ENCODE measurements at places on chromosomes 4 and X.

- DNase-seq = peak; percentile 71
Observed at GRCh38 chr4:139656614-139657486, 8.8 kb upstream of the MGST2 start.

- DNase-seq = no peak
Observed at GRCh38 chr4:2096073-2096609, 37.0 kb downstream of the NAT8L start.

DNA sequence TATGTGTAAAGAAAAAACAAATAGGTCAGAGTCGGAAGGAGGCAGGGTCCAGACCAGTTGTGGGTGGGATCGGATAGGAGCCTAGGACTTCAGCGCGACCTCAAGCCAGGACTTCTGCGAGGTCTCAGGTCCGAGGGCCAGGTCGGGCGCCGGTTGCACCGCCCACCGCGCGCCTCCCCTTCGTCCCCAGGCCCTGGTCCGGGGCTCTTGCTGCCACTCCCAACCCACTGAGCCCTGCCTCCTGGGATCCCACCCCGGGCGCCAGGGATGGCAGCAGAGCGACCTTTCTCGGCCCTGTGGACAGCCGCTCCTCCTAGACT is 12.3 kb downstream of the PITX2 start:
- no peak for DNase-seq

- no peak for DNase-seq
Observed at GRCh38 chr4:107751670-107752069, 31.6 kb upstream of the PAPSS1 start.

DNA sequence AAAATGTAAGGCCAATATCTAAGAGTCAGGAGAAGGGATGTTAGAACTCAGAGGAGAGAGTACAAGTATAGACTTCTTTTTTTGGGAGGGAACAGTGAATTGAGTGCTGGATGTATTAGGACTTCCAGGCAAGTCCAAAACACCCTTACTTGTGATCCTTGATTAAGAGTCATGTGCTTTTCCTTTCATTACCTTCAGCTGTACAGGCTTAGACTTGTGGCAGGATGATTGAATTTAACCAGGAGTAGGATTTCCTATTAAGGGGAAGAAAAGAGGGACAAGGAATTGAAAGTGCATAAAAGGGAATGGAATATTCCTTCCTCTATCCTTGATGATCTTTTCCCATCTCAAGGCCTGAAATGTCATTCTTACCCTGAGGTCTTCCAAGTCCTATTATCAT is 606.7 kb downstream of the STIM2 start:
- no peak for DNase-seq

GRCh38 chr4:101711590-101712260 is 78.8 kb upstream of the BANK1 start:
- DNase-seq = no peak

DNA sequence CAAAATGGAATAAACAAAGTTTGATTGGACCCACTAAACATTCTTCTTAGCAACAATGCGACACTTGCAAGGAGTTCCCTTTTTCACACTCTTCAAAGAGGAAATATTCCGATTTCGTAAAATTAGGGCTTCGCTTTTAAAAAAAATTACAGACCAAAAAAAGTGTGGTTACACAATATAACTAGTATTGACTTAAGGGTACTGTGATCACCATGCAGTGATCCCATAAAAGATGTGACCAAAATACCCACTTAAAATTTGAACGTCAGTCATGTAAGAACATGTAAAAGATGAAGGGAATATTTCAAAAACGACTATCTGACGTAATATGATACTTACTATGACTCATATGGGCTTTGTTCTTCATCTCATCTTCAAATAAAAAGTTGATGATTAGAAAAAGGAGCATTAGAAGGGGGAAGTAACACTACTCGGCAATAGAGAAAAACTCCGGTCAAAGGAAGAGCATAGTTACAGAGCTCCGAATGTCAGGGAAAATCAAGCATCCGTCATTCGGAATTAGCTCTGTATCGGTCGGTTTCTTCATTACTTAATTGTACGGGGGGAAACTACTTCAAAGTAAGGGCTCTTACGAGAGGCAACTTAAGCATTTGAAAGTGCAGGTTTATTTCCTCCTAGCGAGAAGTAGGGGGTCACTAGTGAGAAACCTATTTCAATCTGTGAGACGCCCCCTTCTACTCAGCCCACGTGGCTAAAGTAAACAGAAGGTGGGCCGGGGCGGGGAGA is 1.3 kb upstream of the TET2 start:
- DNase-seq = peak; percentile 69

- DNase-seq = peak; percentile 48
Observed at GRCh38 chr4:184409911-184410692, 64.2 kb downstream of the IRF2 start.

GRCh38 chr4:20017070-20017776 is 234.5 kb upstream of the SLIT2 start:
- DNase-seq = no peak

DNA sequence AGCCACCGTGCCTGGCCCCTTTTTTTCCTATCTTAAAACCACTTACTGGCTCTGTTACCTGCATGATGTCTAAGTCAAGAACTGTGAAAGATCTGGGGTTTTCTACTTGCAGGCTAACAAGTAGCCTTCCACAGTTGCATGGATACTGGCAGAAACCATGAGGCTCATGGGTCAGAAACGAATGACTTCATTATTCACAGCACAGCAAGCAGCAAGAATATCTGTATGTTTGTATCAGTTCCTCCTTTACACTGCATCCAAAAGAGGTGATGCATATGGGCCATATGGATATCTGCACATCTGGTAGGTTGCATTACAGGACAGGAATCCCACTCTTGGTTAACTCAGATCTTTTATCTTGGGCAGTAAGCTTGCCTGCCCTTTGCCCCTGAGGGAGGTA is 154.9 kb upstream of the NUDT6 start:
- no peak for DNase-seq

GRCh38 chr4:142100941-142101340 is 464.6 kb downstream of the IL15 start:
- DNase-seq = no peak

GRCh38 chr4:24260133-24260715 is 324.1 kb downstream of the DHX15 start:
- no peak for DNase-seq

DNA sequence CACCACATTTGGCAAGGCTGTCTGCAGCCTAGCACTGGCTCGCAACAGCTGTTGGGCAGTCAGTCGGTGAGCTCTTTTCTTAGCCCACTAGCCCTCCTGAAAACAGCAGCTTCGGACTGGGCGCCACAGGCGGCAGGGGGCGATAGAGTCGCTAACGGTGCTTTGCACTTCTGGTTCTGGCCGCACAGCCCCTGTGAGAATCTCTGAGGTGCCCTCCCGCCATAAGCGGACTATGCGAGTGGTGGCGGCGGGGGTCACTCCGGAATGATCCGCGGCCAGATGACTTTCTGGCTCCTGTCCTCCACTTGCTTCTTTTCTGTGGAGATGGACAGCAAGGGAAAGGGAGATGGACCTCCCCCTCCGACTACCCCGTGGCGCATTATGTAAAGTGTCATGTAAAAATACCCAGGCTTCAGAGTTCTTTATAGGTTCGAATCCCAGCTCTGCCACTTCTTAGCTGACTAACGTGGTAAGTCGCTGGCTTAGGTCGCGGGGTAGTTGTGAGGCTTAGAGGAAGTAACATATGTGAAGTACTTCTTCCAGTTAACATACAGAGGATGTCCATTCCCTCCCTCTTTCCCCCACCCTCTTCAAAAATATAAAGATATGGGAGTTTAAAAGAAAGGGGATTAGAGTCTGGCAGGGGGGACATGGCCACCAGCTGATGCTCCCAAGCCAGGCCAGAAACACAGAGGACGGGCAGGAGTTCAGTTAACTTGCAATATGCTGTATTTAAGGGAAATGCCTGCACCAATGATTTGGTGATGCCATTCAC is 11.0 kb downstream of the ARHGAP36 start:
- DNase-seq = no peak

DNA sequence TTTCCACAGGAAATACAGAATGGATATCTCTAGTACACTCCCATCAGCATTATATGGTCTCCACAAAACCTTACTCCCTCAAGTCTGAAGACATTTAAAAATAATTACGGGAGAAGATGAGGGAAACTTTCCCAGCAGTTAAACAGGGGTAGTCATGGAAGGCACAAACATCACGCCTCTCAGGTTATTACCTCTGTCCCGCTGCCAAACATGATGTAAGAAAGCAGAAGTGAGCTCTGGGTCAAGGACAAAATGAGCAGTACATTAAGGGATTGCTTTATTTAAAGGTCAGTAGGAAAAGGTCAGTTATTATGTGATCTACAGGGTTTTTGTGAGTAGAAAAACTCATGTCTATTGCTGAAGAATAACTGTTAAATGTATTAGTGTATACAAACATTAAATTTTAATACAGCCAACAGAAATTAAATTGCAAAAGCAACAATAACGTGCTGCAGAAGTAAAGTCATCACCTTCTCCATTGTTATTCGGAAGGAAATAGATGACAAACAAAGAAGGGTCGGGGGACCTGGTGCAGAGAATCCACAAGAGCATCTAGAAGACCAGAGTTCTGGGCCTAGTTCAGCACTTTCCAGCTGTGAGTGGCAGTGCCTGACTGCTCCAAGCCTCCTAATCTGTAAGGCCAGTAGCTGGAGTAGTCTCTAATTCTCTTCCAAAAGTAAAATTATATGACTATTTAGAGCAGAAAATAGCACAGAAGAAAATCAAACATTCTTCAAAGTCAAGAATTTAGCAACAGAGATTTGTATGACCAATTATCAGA is 171.2 kb downstream of the PPP3CA start:
- no peak for DNase-seq

DNA sequence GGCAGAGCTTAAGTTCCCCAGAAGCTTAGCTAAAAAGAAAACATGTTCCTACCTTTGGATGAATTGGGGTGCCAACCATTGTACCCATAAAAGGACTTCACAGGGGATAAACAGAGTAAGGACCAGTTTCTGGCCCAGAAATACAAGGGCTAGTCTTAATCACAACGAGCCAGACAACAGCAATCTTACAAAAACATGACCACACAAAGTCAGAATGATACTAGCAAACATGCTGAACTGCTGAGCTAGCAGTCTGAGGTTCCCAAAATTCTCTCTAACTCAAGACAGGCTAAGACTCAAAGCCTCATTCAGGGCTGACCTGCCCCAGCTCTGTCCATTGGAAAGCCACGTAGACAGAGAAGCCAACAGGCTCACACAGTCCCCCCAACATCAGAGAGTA is 40.3 kb downstream of the ATP11C start:
- DNase-seq = no peak

GRCh38 chr4:170256807-170257206 is 167.1 kb upstream of the AADAT start:
- no peak for DNase-seq

- DNase-seq = no peak
Observed at GRCh38 chrX:107849747-107850421, 24.2 kb downstream of the MID2 start.

DNA sequence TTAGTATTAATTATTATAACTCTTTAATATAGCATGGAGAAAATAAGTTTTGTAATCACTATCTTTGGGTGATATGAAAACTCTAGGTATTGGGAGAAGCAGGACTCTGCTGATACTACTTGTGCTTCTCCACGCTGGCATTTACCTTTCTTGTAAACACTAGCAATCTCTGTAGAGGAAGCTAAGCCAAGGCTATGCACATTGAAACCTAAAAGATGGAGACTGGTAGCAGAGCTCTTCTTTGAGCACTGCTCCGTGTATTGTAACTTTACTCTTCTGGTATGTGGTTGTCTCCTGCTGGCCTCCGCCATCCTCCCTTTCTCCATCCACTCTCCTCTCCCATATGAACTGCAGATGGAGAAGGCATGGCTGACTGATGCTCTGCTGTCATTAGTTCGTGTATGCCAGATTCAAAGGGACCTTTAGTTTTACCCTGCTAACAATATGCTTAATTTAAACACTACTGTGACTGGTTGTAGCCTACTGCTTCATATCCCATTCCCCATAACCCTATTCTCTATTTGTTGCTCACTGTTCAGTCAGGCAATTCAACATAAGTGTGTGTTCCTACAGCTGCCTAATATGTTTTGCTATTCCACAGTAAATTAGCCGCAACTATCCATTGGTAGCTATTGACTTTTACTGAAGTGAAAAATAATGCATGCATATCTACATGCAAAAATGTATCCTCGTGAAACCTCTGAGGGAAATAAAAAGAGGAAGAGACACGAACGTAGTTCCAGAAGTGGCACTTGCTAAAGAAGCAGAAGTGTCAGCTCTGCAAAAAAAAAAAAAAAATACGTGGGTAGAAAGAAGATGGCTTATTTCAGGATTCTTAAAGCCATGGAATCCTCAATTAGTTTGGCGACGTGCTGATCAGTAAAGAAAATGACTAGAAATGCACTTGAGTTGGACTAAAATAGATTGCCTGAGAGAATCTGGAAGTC is 55.6 kb upstream of the CCSER1 start:
- DNase-seq = peak; percentile 76

DNA sequence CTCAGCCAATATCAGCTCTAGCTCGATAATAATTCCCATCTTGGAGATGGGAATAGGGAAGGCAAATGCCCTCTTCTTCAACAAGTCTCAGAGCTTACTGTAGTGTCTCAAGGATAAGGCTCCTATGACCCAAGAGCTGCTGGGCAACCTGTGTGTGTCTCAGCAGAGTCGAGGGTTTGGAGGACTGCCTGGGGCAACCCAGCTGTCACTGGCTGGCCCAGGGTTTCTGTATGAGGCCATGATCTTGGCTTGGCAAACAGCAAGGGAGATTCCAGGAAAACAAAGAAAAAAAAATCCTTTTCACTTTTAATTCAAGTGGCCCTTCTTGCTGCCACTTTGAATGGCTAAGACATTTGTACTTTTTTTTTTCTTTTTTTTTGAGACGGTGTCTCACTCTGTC is 34.4 kb downstream of the TMSB4X start:
- no peak for DNase-seq

DNA sequence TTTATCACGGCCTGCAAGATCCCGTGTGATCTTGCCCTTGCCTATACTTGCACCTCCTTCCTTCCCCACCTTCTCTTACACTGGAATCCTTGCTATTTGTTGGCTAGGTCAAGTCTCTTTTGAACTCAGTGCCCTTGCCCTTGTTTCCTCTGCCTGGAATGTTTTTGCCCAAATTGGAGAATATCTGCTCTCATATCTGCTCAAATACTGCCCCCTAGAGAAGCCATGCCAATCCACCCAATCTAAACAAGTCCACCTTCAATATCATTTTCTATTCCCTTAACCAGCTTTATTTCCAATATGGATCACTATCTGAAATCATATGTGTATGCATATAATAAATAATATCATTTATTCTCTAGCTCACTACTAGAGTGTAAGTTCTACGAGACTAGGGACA is 1044.2 kb upstream of the FTHL17 start:
- no peak for DNase-seq

DNA sequence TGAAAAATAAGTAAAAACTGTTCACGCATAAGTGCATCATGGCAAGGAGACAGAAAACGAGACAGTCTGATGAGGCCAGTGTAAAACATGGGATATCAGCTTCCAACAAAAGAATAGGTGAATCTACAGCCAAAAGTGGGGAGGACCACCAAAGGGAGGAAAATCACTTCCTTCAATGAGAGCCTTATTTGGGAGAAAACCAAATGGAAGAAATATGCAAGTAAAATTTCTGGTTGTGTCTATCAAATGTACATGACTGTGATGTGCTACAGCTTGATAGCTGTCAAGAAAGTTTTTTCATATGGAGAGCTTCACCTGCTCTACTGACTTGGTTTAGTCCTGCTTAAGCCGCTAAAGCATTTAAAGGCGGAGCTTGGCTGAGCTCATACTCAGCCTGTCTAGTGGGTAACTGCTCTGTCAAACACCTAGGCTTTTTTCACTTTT is 66.2 kb downstream of the MAGEA1 start:
- DNase-seq = no peak
